LNCaP clone FGC (cell line): ENCODE measurements at places on chromosomes 4 and X.

GRCh38 chr4:26687728-26688127 lies 103.8 kb downstream of the TBC1D19 start:
- no peak for DNase-seq

- no peak for DNase-seq
Measured at GRCh38 chr4:159018062-159018629, 84.7 kb upstream of the RAPGEF2 start.

- no peak for DNase-seq
Measured at GRCh38 chr4:76208005-76208765, 5.4 kb downstream of the SCARB2 start.

DNA sequence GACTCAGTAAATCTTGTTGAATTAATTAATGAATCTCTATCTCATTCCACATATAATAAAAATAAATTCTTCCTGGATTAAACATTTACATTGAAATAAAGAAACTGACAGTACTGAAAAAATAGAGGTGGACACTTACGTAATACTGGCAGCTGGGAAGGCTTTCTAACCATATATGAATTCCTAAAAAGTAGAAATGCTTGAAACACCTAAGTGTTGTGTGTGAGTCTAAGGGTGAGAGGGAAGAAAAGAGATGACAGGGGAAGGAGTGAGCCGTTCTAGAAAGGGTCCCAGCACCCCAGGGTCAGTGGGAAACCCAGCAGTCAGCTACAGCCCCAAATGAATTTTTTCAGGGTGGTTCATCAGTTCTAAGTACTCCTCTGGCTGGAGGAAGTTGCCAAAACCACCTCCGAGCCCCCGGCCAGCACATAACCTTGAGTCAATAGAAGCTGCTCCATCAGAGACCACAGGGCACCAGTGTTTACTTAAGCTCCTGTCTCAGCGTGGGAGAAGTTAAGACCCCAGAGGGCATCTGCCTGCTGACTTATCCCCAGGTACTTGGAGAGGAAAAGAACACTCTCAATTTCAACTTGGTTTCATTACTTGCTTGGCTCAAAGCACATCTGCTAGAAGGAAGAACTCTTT lies 18.3 kb downstream of the GAB3 start:
- DNase-seq = no peak

DNA sequence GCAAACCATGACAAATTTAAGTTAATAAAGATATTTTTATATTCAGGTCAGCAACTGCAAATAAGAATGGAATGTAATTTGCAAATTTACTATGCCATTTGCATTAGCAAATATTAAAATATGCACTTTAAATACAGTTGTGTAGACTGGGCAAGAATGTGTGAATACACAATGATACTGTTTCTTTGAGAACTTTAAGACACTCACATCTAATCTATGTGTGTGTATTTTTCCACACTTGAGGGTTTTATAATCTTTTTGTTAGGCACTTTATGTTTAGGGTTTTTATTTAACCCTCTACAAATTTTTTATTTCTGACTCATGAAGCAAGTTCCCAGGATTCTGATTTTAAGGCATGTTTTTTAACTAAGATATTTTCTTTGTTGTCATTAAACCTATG lies 23.9 kb upstream of the NDNF start:
- DNase-seq = no peak

DNA sequence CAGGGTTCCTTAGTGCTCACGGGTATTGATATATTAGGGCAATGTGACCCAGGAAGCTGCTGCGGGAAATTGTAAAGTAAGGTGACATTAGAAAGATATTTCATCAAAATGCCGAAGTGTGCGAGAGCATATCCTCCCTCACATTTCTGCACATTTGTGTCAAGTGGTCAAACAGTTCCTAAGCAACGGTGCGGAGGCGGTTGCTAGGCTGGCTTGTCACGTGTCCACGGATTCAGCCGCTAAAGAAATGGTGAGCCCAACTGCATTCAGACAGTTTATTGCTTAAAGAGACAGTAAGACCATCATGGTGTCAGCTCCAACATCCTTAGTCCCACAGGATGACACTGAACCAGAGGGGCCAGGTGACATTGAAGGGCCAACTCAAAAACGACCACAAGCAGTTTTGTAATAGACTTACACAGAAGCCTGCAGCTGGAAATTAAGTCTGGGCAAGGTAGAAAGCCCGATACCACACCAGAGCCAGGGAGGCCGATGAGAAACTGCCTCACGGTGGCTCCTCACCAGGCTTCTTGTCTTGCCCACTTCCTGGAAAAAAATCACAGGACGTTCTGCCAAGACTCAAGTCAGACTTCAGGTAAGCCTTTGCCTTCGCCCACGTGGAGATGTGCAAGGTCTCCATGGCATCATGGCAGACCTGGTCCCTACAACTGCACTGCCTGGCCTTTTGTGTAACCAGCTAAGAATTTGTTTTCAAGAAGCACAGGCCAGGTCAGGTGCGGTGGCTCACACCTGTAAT lies 50.4 kb downstream of the USP11 start:
- DNase-seq = no peak

- DNase-seq = no peak
Measured at GRCh38 chr4:122851568-122851967, 24.9 kb downstream of the FGF2 start.

GRCh38 chrX:56366901-56367300 lies 134.7 kb downstream of the KLF8 start:
- no peak for DNase-seq

GRCh38 chr4:147076179-147076578 lies 130.5 kb upstream of the TTC29 start:
- no peak for DNase-seq

DNA sequence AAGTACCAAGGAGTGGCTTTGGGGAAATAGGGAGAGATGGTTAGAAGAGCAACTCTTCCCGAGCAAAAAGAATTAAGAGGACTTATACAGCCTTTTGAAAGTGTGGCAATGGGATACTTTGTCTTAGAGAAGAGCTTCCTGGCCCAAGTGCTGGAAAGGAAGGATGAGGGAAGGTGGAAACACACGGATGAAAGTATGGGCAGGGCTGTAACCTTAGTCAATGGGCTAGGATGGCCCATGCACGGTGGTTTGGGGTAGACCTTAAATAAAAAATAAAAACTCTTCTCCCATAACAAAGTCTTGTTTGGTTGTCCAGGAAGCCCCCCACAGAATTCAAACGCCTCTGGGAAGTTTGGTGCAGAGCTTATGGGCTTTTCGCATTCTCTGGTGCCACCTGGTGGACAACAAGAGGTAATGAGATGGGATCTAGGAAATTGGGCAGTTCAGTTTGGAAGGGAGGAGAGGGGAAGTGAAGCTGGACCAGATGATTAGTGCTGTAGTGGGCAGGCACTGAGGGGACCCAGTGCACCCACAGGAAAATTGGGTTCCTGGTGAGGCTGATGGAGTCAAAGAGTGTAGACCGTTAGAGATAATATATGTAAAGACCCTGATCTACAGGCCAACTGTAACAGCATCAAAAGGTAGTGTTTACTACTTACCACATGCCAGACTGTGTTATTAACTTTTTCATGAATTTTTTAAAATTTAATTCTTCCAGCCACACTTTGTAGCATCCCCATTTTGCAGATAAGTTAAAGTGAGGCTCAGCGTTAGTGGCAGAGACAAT lies 13.8 kb upstream of the ENOX2 start:
- DNase-seq = no peak

DNA sequence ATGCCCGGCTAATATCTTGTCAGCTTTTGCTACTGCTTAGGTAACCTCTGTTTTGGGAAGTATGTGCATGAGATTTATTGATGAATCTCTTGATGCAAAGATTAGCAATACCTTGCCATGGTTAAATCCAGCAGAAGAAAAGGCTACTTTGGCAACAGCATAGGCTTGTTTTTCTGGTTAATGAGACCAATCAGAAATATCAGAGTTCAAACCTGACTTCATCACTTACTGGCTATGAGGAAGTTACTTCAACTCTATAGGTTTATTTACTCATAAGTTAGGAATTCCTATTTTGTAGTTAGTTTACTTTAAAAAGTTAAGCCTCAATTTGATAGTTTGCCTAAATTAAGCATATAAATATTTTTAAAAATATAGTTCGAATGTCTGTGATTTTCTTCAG lies 93.1 kb downstream of the PDLIM5 start:
- DNase-seq = no peak
